Activated CD8-positive, alpha-beta memory T cell treated with anti-CD3 and anti-CD28 coated beads, Interleukin-2, amount 50 U/mL, for 4 hours (primary cell): ENCODE measurements at places on chromosomes 6 and 20.

- no peak for DNase-seq
Measured at GRCh38 chr6:127342296-127342945, 988 bp downstream of the ECHDC1 start.

DNA sequence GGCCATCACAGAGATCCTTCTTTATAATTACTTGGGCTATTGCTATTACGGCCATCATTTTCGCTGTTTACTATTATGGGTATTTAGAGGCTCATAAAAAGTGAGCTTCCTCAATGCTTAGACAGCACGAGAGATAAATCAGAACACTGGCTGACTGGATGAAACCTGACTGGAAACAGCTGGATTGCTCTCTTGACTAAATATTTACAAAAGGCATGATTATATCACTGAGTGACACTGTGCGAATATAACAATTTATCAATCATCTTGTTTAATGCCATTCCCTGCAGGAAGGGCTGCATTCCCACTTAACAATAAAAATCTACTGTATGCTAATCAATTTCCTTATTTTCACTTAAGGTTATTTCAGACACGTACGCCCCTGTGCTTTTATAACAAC lies 260.1 kb upstream of the ARID1B start:
- DNase-seq = no peak

GRCh38 chr6:14593286-14593685 lies 475.7 kb downstream of the CD83 start:
- no peak for DNase-seq

DNA sequence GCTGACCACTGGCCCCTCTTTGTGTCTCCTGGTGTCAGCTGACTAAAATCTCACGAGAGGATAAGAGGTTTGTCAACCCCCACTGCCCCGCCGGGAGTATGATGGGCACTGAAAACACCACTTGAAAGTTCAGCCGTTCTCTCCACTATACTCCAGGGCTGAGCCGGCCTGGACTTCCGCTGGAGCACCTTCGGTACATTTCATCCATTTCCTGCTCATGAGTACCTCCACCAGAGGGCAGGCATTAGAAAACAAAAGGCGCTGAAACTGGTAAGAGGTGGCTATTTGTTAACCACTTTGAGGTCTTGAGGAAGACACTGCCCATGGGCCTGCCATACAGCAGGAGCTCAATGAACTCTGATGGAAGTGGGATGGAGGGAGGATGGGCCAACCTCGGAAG lies 17.9 kb upstream of the ANKRD60 start:
- DNase-seq = no peak

GRCh38 chr6:153373869-153374268 lies 242.8 kb upstream of the RGS17 start:
- no peak for DNase-seq

- DNase-seq = no peak
Measured at GRCh38 chr20:57325632-57326356, 3.8 kb upstream of the SPO11 start.

DNA sequence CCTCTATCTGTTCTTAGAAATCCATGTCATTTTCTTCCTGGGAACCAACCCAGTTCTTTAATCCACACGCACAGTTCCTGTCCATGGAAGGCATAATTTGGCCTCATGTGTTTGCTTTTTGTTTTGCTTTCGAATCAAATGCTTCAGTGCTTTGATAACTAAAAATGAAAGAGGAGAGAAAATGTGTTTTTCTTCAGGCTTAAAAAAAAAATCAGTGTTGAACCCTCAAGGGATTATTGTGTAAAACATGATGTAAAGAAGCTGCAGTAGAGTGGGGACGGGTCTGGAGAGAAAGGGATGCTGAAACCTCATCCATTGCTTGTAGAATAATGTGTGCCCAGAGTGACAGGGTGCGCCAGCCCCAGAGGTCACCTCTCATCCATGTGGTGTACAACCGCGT lies 197.5 kb upstream of the JARID2 start:
- no peak for DNase-seq
